Amniotic stem cell (primary cell): ENCODE measurements at places on chromosomes 2 and 18.

- no peak for DNase-seq
Measured at GRCh38 chr2:10347562-10347948, 44.9 kb downstream of the HPCAL1 start.

DNA sequence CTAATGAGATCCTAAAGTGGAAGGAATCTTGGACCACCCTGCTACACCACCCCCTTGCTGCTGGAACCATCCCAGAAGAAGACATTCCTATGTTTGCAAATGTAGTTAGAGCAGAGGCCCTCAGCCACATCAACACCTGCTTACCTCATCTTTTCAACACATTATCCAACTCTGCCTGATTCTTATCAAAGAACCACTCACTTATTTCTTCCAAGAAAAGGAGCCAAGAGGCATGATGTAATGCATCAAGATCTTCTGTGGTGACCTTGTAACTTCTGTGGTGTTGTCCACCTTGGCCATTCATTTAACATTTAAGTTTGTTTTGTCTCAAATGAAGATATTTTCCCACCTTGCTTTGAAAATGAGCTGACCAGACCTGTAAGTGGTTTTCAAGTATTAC is 338.1 kb downstream of the CTNNA2 start:
- DNase-seq = no peak

DNA sequence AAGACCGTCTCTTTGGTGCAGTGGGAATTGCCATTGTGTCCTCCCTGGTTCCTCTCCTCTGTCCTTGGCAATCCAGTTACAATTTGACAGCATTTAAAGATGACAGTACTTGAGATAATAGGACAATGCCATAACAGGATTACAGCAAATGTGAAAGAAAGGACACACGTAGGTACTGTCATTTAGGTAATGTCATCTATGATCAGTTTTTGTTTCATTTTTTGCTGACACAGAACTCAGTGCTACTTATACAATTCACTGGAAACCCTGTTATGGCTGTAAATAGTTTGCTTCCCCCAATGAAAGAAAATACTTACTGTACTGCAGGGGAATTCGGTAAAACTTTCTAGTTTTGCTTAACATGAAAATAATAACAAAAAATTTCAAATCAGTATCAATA is 65.2 kb downstream of the BCL11A start:
- no peak for DNase-seq

DNA sequence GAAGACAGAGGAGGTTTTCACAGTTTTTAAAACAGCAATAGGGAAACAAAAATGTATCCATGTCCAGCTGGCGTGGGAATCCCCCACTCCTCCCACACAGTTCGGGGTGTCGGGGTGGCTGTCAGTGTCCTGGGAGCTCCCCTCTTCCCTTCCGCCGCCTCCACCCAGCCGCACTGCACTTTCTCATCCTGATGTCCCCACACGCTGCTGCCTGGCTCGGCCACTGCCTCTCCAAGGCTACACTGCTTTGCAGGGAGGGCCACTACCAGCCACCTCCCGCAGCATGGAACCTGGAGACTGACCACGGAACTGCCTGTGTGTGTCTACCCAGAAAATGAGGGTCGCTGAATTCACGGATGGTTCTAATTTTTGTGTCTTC is 138.7 kb upstream of the CTDP1 start:
- DNase-seq = no peak

GRCh38 chr2:53181759-53182158 is 585.8 kb upstream of the CHAC2 start:
- DNase-seq = no peak

- peak; percentile 67 for DNase-seq
Measured at GRCh38 chr2:237060534-237061312, 25.0 kb upstream of the COPS8 start.

GRCh38 chr2:12456293-12457106 is 260.2 kb upstream of the TRIB2 start:
- DNase-seq = peak; percentile 76

DNA sequence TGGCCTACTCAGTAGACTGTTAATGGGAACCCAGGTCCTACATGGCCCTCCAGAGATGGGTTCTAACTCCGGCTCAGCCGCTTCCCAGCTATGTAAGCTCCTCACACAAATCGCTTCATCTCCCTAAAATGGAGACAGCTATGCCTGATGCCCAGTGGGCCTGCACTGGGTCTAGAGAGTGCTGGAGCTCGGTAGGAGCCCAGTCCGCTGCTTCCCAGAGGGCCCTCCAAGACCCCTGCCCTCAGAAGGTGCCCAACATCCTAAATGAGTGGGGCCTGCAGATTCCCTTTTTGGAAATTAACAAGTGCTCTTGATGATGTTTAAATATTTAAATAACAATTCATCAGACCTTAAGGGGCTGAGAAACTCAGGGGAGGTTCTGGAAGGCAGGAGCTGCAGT is 47.1 kb downstream of the HS1BP3 start:
- DNase-seq = no peak

DNA sequence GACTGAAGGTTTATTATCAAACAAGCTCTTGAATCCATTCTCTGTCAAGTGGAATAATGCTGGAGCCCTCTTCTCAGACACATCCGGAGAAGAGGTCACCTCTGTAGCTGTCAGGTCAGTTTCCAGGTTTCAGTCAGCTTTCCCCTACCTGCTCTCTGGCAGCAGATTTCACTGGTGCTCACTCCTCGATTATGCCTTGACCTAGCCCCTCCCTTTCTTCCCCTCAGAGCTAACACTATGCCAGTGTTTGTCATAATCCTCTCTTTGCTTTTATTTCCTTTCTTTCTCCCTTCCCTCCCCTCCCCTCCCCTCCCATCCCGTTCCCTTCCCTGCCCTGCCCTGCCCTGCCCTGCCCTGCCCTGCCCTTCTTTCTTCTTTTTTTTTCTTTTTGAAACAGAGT is 22.5 kb upstream of the PLEKHM3 start:
- no peak for DNase-seq

GRCh38 chr2:118994778-118995177 is 52.8 kb downstream of the MARCO start:
- DNase-seq = no peak

DNA sequence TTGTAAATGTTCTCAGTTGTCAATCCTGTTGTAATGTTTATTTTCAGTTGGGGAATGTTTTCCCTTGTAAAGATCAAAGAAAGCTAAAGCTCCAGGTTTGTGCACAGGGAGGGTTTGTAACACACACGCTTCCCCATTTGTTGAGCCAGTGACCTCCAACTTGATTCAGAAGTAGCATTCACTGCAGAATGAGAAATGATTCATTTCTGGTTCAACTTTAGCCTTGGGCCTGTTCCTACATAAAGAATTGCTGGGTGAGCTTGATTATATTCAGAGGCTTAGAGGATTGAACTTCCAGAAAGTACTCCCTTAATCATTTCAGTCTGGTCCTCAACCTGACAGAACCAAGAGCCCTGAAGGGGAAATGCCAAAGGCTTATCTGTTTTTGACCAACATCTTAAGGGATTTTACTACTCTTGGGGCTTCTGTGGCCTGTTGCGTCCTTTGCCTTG is 70.6 kb upstream of the CAVIN2 start:
- no peak for DNase-seq

DNA sequence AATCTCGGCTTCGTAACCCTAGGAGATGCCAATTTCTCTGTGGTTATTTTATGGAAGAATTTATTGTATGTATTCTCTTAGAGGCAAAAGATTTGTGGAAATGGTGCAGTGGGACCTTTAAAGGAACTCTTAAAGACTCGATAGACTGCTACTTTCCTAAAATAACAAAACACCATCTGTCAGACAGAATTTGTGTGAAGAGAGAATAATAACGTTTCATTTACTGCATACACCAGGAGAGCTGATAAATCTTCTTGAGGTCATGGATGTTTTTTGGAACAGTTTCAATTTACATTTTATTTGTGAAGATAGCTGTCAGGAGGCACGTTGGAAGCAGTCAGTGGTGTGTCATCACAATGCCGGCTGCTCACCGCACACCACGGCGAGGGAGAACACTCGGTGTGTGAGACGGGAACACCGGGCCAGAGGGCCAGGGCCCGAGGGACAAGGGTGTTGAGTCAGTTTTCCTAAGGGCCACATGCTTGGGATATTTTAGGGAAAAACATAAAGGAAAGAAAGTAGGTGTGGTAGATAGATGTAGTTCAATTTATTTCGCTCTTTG is 1681.0 kb upstream of the DDX18 start:
- no peak for DNase-seq

DNA sequence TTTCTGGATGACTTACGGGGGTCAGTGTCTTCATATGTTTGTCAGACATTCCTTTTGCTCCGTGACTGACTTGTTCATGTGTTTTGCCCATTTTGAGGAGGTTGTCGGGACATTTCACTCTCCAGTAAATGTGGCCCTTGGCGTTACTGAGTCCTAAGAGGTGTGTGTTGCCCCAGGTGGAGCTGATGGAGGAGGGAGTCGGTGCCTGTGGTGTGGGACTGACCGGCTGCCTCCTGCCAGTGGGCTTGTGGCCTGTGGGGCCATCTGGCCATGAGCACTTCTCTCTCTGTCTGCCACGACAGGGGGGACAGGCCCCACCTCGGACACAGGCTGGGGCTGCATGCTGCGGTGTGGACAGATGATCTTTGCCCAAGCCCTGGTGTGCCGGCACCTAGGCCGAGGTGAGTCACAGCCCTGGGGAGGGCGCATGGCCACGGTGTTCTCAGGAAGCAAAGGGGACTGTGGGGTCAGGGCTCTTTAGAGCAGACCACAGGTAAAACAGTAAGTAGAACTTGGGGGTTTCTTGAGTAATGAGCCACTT is 15.8 kb downstream of the ATG4B start:
- DNase-seq = no peak

DNA sequence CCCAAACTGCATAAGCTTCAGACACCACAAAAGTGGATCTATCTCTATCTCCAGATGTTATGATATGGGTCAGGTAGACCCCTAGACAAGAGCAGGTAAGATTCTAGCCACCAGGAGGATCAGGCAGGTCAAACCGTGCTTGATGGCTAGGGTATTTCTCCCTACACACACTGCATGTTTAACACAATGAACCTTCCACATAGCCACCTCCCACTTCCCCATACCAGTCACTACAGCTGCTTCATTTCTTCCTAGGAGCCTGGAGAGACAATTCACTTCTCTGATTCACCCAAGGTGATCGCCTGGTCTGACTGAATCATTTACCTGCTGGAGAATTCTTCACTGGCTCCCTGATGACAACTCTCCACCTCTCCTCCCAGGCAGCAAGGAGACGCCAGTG is 66.0 kb upstream of the MYCN start:
- DNase-seq = no peak

DNA sequence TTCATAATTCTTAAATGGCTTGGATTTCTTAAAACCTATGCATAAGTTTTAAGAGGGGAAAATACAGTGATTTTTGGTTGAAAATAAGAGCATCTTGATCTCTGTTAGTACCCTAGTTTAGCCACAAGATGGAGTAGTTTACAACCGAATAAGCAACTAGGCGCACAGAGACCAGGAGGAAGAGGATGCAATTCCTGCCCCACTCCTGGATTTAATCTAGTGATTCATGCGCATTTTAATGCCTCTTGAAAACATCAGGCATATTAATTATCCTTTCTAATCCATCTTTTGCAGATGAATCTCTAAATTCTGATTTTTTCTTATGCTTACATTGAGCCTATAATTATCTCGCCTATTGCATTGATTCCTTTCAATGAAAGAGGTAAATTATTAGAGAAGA is 76.7 kb downstream of the MRPS9 start:
- peak; percentile 63 for DNase-seq

GRCh38 chr2:58594762-58595161 is 353.6 kb upstream of the FANCL start:
- DNase-seq = no peak
